ENCODE measurements at places on chromosomes 11 and 22. TPM values are rescaled to one million over a fixed set of nuclear protein-coding genes. Genes with fewer than 3 reads are reported as not detected.

DNA sequence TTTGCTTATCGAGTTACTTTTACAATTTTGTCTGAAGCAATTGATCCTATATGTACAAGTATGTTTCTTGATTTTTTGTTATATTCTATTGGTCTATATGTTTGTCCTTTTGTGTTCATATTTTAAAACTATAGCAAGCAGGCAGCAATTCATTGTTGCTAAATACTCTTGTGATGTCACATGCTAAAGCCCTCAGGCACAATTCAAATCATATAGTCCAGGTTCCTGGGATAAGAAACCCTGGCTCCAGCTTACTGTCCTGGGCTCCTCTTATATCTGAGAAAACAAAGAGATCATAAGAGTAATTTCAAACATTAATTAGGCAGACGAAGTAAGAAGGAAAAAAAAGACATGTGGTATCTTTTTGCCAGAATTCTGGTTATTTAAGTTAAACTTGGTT, 6.6 kb upstream of the CCDC83 start:
- H3K36me3 ChIP-seq, result no peaks in the 10 kb centered on the region
- no peaks in the 10 kb centered on the region for H3K4me1 ChIP-seq
- H3K27me3 ChIP-seq, result no peaks in the 10 kb centered on the region
- H3K27ac ChIP-seq, result no peak overlapping the region

DNA sequence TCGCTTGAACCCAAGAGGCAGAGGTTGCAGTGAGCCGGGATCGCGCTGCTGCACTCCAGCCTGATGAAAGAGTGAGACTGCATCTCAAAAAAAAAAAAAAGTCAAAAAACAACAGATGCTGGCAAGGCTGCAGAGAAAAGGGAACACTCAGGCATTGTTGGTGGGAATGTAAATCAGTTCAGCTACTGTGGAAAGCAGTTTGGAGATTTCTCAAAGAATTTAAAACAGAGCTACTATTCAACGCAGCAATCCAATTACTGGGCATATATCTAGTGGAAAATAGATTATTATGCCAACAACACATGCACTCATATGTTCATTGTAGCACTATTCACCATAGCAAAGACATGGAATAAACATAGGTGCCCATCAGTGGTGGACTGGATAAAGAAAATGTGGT, 89.7 kb downstream of the EFCAB6 start:
- no peak for DNase-seq
- no peaks in the 10 kb centered on the region for H3K4me1 ChIP-seq
- H3K4me3 ChIP-seq, result no peak overlapping the region
- no peak overlapping the region for H3K27ac ChIP-seq

GRCh38 chr11:35511666-35512065, 13.8 kb downstream of the PAMR1 start:
- peaks cover 3% of the 10 kb centered on the region for H3K27me3 ChIP-seq
- DNase-seq, result no peak
- H3K36me3 ChIP-seq, result no peaks in the 10 kb centered on the region
- H3K27ac ChIP-seq, result no peak overlapping the region
- no peak overlapping the region for H3K4me3 ChIP-seq

DNA sequence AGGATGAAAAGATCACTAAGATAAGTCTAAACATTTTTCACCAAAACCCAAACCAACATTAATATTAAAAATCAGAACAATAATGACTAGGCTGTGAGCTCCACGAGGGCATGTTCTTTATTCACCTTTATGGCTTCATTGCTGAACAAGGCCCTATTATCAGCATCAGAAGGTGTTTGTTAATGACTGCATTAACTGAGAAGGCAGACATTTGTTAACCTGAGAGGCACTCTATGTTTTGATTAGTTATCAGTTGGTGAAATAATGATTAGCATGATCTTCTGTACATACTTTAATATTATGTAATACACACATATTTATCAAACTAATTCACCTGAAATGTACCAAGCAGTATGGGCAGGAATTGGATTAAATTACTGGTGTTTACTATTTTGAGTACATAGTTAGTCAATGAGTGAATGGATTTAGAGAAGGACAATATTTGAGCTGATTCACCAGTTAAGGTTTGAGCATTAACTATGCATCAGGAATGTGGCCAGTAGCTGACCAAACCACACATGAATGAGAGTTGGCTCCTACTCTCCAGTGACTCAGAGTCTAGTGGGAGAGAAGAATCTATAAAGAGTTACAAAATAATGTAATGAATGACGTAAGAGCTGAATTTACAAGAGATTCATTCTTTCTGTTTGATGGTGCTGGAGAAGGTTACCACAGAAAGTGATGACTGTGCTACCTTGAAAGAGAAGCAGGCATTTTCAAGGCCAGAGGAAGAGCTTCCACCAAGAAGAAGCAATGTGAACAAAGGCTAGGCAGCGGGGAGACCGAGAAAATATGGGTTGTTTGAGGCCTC, 6.7 kb downstream of the IL18 start:
- H3K4me3 ChIP-seq, result no peak overlapping the region

DNA sequence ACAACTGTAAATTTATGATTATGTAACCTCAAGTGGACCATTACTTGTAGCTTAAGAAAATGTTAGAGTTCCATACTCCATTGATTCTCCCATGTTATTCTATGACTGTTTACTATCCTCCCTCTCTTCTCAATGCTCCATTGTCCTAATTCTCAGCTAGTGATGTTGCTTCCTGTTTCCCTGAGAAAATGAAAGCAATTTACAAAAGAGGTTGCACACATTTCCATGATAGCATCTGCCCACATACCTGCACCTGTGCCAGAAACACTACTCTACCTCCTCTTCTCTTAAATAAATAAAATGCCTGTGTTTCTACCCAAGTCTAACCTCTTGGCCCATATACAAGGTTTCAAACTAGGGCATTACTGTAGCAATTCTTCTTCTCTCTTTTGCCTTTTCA, 1620.9 kb downstream of the FAM181B start:
- no peaks in the 10 kb centered on the region for H3K36me3 ChIP-seq
- no peaks in the 10 kb centered on the region for H3K27me3 ChIP-seq
- H3K4me1 ChIP-seq, result no peaks in the 10 kb centered on the region
- DNase-seq, result no peak
- no peak overlapping the region for H3K27ac ChIP-seq

DNA sequence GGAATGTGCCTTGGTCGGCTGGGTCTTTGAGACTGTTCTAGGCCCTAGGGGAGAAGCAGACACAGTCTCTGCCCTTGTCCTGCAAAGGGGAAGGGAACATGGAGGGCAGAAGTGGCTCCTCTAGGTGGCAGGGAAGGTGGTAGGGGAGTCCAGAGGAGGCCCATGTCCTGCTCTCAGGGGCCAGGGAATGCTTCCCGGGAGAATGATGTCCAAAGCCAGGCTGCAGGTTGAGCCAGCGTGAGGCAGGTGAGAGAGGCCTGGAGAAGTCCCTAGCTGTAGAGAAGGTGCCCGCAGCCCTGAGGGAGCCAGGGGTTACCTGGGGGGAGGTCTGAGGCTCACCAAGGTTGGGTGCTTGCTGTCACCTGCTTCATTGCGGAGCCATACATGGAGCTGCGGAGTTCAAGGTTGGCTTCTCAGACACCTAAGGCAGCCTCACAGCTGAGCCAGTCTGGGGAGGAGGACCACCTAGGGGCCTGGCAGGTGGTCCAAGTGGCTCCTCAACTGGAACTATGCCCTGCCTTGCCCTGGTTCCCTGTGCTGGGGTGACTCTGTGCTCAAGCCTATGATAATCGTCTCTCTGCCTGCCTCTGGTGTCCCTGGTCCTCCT, 46.1 kb downstream of the SMIM38 start:
- H3K4me1 ChIP-seq, result no peaks in the 10 kb centered on the region
- H3K27ac ChIP-seq, result no peak overlapping the region
- H3K36me3 ChIP-seq, result no peaks in the 10 kb centered on the region
- H3K27me3 ChIP-seq, result no peaks in the 10 kb centered on the region

DNA sequence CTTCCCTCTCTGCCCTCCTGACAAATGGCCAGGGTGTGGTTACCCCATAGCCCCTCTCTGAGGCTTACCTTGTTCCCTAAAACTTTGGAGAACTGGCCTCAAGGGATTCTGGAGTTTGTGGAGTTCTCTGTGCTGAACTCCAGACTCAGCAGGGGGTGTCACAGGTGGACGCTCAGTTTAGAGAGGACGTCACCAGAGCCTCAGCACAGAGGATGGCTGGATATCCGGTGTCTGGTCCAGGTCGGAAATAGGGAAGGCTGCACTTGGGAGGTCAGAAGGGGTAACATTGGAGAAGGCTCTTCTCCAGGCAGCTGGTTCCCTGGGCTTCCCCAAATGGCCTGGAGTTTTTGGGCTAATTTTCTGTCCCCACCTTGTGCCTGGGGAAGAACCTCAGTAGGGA, 64.2 kb downstream of the ADAMTS15 start:
- H3K27ac ChIP-seq, result no peak overlapping the region
- no peaks in the 10 kb centered on the region for H3K27me3 ChIP-seq
- H3K4me1 ChIP-seq, result peaks cover 11% of the 10 kb centered on the region
- DNase-seq, result no peak

- H3K27ac ChIP-seq, result no peak overlapping the region
- H3K4me1 ChIP-seq, result no peaks in the 10 kb centered on the region
- DNase-seq, result no peak
Measured at GRCh38 chr11:62166371-62166770, 23.6 kb upstream of the SCGB1D1 start.

DNA sequence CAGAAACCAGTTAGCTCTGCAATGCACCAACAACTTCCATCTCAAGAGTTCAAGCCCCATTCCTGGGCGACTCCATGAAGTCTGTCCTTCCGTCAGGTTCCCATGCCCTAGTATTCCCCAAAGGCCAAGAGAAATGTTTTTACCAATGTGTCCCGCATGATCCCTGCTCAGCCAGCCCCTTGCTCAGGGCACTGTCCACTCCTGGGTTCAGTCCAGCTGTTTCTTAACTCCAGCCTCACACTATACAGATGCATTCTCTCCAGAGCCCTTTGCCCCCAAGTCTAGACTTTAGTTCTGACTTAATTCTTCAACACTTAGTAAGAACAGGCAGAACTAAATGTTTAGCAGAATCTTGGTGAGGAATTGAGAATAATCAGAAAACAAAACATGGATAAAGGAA, 497.5 kb downstream of the SOX6 start:
- no peaks in the 10 kb centered on the region for H3K36me3 ChIP-seq
- no peaks in the 10 kb centered on the region for H3K27me3 ChIP-seq
- H3K4me1 ChIP-seq, result no peaks in the 10 kb centered on the region
- no peak overlapping the region for H3K4me3 ChIP-seq

DNA sequence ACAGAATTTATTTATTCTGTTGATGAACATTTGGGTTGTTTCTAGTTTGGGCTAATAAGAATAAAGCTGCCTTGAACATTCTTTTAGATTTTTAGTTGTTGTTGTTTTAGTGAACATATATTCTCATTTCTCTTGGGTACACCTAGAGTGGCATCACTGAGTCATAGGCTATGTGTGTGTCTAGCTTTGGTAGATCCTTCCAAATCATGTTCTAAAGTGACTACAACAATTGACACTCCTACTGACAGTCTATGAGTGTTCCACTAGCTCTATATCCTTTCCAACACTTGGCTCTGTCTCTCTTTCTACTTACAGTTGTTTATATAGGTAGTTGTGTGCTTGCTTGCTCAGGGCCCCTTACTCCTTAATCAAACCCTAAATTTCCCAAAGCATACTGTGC, 346.0 kb upstream of the NCAM1 start:
- DNase-seq, result no peak
- no peaks in the 10 kb centered on the region for H3K36me3 ChIP-seq
- H3K4me3 ChIP-seq, result no peak overlapping the region
- no peaks in the 10 kb centered on the region for H3K4me1 ChIP-seq
- H3K27me3 ChIP-seq, result no peaks in the 10 kb centered on the region

The CYB5R2 gene
- total RNA-seq, result 21.3 TPM

DNA sequence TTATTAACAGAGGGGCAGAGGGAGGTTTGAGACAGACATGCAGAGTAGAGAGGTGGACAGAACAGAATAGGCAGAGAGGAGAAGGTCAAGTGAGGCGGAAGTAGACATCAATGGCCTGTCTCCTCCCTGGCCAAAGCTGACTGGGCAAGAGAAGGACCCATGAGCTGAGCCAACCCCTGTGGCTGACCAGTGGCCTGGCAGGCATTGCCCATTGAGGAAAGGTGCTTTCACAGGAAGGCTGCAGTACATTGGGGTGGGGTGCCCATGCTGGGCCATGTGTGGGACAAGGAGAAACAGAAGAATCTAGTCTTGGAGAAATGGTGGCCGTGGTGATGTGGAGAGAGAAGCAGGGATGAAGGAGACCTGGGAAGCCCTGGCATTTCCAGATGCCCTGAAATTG, 76.0 kb downstream of the MYEOV start:
- H3K4me1 ChIP-seq, result peaks cover 16% of the 10 kb centered on the region
- H3K4me3 ChIP-seq, result no peak overlapping the region
- no peak overlapping the region for H3K27ac ChIP-seq
- no peak for DNase-seq
- no peaks in the 10 kb centered on the region for H3K36me3 ChIP-seq

The MFRP gene
- not detected for total RNA-seq

The MMP20 gene
- not detected for total RNA-seq

The TTLL1 gene
- total RNA-seq, result 1.1 TPM

DNA sequence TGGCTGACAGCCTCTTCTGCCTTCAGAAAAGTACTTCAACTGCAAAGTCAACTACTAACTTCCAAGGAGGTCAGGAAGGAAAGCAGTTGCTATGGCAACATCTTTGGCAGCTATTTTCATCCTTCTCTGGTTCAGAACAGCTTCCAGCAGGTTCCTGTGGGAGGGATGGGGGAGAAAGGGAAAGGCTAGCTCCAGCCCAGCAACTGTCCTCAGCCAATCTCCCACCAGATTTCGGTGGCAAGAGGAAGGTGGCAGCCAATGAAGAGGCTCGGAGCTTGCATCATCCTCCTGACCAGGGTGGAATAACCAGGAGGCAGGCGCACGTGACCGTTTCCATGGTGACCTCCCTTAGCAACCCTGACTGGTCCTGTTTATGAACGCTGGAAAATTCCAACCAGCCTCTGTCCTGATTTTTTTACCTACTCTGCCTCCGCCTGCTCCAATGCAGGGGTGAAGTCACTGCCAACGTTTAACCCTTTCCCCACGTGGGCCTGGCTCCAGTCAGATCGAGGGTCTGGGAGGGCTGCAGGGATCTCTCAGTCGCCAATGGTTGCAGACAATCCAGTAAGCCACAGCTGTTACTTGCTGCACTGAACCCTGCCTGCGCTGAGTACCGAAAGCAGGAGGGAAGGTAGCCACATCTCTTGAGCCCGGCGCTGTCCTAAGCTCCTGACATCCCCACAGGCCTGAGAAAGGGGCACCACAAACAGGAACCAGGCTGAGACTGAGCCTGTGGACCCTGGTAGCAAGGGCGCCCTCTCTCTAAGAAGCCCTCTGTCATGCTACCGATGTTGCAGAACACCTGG, 11.2 kb upstream of the MALAT1 start:
- H3K27ac ChIP-seq, result peak overlapping the region; percentile 99
- H3K36me3 ChIP-seq, result no peaks in the 10 kb centered on the region
- peaks cover 71% of the 10 kb centered on the region for H3K4me1 ChIP-seq
- H3K4me3 ChIP-seq, result no peak overlapping the region
- H3K27me3 ChIP-seq, result no peaks in the 10 kb centered on the region
- DNase-seq, result peak; percentile 95

- H3K36me3 ChIP-seq, result no peaks in the 10 kb centered on the region
- no peak overlapping the region for H3K4me3 ChIP-seq
- no peak for DNase-seq
- H3K27ac ChIP-seq, result no peak overlapping the region
- H3K27me3 ChIP-seq, result no peaks in the 10 kb centered on the region
- peaks cover 7% of the 10 kb centered on the region for H3K4me1 ChIP-seq
Measured at GRCh38 chr22:19888131-19888746, 33.6 kb upstream of the GNB1L start.

The FANCF gene
- total RNA-seq, result 10.9 TPM

Data from transverse colon (tissue), 4 donors.